NCI-H187 treated with DMSO at 0.1 percent for 48 hours (cell line): ENCODE measurements at places on chromosomes 6 and 20.

DNA sequence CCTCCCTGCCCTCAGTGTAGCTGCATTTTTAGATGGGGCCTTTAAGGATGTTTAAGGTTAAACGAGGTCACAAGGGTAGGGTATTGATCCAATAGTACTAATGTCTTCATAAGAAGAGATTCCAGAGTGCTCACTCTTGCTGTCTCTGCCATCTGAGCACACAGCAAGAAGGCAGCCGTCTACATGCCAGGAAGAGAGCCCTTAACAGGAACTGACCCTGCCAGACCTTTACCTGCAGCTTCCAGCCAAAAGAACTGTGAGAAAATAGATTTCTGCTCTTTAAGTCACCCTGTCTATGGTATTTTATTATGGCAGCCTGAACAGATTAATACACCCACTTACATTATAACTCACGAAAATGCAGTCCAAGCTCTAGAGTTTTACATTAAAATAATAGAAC, 685.3 kb upstream of the MARCKS start:
- DNase-seq = no peak

- no peak for DNase-seq
These were observed 261.3 kb downstream of the SOD2 start for GRCh38 chr6:159431750-159432149.

- DNase-seq = no peak
These were observed 52.9 kb upstream of the SLC22A16 start for GRCh38 chr6:110529355-110529754.

GRCh38 chr6:18976091-18976490, 588.9 kb downstream of the RNF144B start:
- no peak for DNase-seq

GRCh38 chr6:104401926-104402325, 457.8 kb downstream of the HACE1 start:
- no peak for DNase-seq

GRCh38 chr6:130324657-130325056, 41.2 kb upstream of the TMEM200A start:
- no peak for DNase-seq

DNA sequence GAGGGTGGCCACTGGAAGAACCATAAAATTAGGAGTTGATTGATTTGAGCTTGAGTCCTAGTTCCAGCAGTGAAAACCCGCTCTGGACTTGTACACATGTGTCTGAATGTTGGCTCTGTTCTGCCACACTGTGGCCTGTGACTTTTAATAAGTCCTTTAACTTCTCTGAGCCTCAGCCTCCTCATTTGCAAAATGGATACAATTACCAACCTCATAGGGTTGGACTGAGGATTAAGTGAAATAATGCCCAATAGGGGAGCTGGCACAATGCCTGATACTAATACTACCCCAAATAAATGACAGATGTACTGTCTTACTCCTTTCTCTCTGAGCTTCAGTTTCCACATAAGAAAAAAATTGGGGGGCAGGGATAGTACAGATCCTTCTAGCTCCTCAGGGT, 92.6 kb upstream of the RIPOR2 start:
- DNase-seq = no peak

DNA sequence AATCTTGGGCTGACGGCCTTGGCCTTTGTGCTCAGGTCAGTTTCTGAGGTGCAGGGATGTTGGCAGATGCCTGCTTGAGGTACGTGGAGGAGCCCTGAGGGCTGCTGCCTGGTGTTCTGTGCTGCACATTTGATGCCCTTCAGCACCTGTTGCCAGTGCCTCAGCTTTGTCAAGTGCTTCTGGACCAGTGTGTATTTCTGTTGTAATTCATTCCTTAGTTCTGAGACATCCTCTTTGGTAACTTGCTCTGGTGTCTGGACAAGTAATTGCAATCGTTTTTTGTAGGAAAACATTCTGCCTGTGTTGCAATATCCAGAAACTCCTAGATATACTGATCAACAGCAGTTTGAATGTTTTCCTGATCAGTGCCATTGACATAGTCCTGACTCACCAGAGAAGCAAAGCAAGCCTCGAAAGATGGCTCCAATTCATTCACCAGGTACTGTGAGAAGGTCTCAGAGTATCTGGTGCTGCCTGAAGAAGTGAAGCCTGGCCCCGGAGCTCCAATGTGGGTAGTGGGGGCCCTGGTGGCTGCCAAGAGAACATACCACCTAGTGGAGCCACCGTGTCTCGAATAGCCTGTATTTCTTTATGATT, 26.7 kb downstream of the ZNF337 start:
- DNase-seq = no peak
